Right lobe of liver (tissue), 6 donors: ENCODE measurements at places on chromosomes 3 and 15. TPM values are rescaled to one million over a fixed set of nuclear protein-coding genes. Genes with fewer than 3 reads are reported as not detected.

CCRL2 gene
- 0.76 TPM for total RNA-seq

GRK7 gene
- not detected for total RNA-seq

SELENOT gene
- total RNA-seq, result 54.0 TPM

SLC28A2 gene
- total RNA-seq, result not detected

PP2D1 gene
- total RNA-seq, result not detected

EBLN2 gene
- total RNA-seq, result 1.7 TPM

DNA sequence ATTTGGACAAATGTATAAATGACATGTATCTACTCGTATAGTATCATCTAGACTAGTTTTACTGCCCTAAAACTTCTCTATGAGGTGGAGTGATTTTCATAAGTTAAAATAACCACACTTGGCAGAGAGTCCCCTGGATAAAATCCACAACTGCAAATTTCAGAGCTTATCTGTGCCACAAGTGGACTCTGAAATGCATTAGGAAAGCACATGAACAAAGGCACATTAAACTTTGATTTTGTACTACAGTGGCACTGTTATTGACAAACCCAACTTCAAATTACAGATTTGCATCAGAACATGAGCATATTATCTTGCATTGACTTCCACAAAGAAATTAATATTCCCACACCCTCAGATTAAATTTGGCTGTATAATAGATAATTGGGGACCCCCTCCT, 58.1 kb upstream of the EIF5A2 start:
- H3K27ac ChIP-seq, result peak overlapping the region; percentile 22
- DNase-seq, result peak; percentile 56
- no peak overlapping the region for H3K4me3 ChIP-seq
- peaks cover 38% of the 10 kb centered on the region for H3K4me1 ChIP-seq
- H3K36me3 ChIP-seq, result no peaks in the 10 kb centered on the region

GRCh38 chr3:27554706-27555105, 70.5 kb upstream of the SLC4A7 start:
- H3K27ac ChIP-seq, result no peak overlapping the region
- no peaks in the 10 kb centered on the region for H3K4me1 ChIP-seq
- no peak for DNase-seq
- H3K4me3 ChIP-seq, result no peak overlapping the region

DNA sequence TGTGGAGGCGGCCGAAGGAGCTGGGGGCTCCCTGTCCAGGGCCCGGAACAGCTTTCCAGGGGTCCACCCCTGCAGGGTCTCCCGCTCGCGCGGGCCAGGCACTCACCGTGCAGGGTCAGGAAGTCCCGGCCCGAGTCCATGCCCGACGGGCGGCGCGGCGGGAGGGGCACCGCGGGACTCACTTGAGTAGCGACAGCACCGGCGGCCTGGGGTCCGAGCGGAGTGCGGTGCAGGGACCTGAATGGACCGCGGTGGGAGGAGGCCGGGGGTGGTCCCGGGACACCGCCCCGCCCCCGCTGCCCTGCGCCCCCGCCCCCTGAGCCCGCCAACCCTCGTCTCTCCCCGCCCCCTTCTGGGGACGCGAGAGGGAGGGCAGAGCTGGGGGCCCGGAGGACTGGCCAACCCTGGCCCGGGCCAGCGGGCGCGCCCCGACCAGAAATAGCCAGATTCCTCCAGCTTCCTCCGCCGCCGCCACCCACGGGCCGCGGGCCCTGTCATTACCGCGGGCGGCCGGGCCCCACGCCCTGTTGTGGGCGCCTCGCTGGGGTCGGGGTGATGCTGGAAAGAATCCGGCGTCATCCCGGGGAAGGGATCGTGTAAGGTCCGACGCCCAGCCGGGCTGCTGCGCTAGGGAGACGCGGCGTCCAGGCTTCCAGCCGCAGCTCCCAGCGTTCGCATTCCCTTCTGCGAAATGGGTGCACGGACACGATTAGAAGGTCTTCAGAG, at the start of gene PLCD1:
Gene PLCD1, minus strand, starts transcription at position 243 of the 726 bp plus-strand sequence. Its CDS starts 103 bp downstream, at position 140.
- H3K4me3 ChIP-seq, result peak within 1 kb of the TSS; percentile 39
- peak; percentile 75 for DNase-seq
- H3K27me3 ChIP-seq, result no peaks in the 10 kb centered on the region
- H3K4me1 ChIP-seq, result peaks cover 5% of the 10 kb centered on the region

- no peaks in the 10 kb centered on the region for H3K36me3 ChIP-seq
- H3K4me3 ChIP-seq, result no peak overlapping the region
- no peak for DNase-seq
- H3K27ac ChIP-seq, result no peak overlapping the region
These were observed 458.6 kb downstream of the PYDC2 start for GRCh38 chr3:191919491-191920026.

GRCh38 chr3:12579905-12580304, 23.0 kb downstream of the MKRN2 start:
- H3K27ac ChIP-seq, result no peak overlapping the region
- H3K27me3 ChIP-seq, result no peaks in the 10 kb centered on the region
- DNase-seq, result no peak
- no peak overlapping the region for H3K4me3 ChIP-seq

- no peak overlapping the region for H3K27ac ChIP-seq
- peaks cover 7% of the 10 kb centered on the region for H3K36me3 ChIP-seq
- H3K4me3 ChIP-seq, result no peak overlapping the region
- no peak for DNase-seq
- H3K4me1 ChIP-seq, result no peaks in the 10 kb centered on the region
- no peaks in the 10 kb centered on the region for H3K27me3 ChIP-seq
These were observed 6.2 kb downstream of the RAB11A start for GRCh38 chr15:65875458-65875857.

- DNase-seq, result no peak
- H3K27ac ChIP-seq, result no peak overlapping the region
- H3K36me3 ChIP-seq, result no peaks in the 10 kb centered on the region
- H3K4me3 ChIP-seq, result no peak overlapping the region
- peaks cover 3% of the 10 kb centered on the region for H3K27me3 ChIP-seq
These were observed 7.1 kb upstream of the HCN4 start for GRCh38 chr15:73375755-73376305.

GRCh38 chr3:167032267-167032876, 347.7 kb downstream of the ZBBX start:
- no peaks in the 10 kb centered on the region for H3K36me3 ChIP-seq
- no peak overlapping the region for H3K4me3 ChIP-seq
- no peak for DNase-seq
- H3K27ac ChIP-seq, result no peak overlapping the region
- H3K27me3 ChIP-seq, result no peaks in the 10 kb centered on the region

DNA sequence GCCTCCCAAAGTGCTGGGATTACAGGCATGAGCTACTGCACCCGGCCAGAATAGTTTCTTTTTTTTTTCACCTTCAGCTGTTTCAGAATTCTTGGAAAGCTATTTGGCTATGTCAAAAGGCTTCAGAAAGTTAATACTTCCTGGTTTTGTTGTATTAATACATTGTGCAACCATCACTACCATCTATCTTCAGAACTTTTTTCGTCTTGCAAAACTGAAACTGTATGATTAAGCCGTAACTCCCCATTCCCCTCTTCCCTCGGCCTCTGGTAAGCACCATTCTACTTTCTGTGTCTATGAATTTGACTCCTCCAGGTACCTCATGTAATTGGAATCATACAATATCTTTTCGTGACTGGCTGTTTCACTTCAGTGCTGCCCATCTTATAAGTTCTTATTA, 5.2 kb upstream of the NOX5 start:
- H3K36me3 ChIP-seq, result no peaks in the 10 kb centered on the region
- no peak overlapping the region for H3K4me3 ChIP-seq
- H3K27me3 ChIP-seq, result no peaks in the 10 kb centered on the region
- no peak overlapping the region for H3K27ac ChIP-seq
- H3K4me1 ChIP-seq, result no peaks in the 10 kb centered on the region
- no peak for DNase-seq

GRCh38 chr3:196712514-196713413, 587 bp downstream of the PIGX start:
- H3K27ac ChIP-seq, result peak overlapping the region; percentile 81
- H3K27me3 ChIP-seq, result no peaks in the 10 kb centered on the region
- H3K36me3 ChIP-seq, result no peaks in the 10 kb centered on the region

GRCh38 chr3:119351581-119351980, 57.4 kb downstream of the ARHGAP31 start:
- no peaks in the 10 kb centered on the region for H3K27me3 ChIP-seq
- no peaks in the 10 kb centered on the region for H3K36me3 ChIP-seq
- no peak overlapping the region for H3K4me3 ChIP-seq
- DNase-seq, result no peak
- H3K4me1 ChIP-seq, result no peaks in the 10 kb centered on the region

- H3K4me1 ChIP-seq, result no peaks in the 10 kb centered on the region
- H3K36me3 ChIP-seq, result no peaks in the 10 kb centered on the region
- H3K4me3 ChIP-seq, result no peak overlapping the region
- H3K27me3 ChIP-seq, result no peaks in the 10 kb centered on the region
- no peak for DNase-seq
These were observed 16.1 kb downstream of the IRAK2 start for GRCh38 chr3:10180738-10181295.

DNA sequence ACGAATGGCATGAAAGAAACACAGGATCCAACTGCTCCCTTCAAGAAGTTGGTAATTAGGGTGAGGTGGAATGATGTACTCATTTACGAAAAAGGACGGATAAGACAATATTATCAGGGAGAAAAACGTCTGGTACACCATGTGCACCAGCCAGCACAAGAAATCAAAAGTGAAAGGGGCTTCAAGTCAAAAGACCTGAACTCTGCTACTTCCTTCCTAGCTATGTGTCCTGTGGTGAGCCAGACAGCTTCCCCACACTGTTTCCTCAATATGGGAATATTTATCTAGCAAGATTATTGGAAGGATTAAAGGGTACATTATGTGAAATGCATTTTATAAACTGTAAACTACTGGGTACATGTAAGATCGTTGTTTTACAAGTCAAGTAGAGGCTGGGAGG, 33.9 kb downstream of the RAB27A start:
- DNase-seq, result no peak
- no peaks in the 10 kb centered on the region for H3K36me3 ChIP-seq
- no peaks in the 10 kb centered on the region for H3K27me3 ChIP-seq
- no peak overlapping the region for H3K27ac ChIP-seq
- H3K4me1 ChIP-seq, result no peaks in the 10 kb centered on the region

GRCh38 chr15:80367094-80367493, 37.1 kb upstream of the ARNT2 start:
- no peak overlapping the region for H3K4me3 ChIP-seq
- H3K27me3 ChIP-seq, result no peaks in the 10 kb centered on the region
- no peak overlapping the region for H3K27ac ChIP-seq
- H3K36me3 ChIP-seq, result no peaks in the 10 kb centered on the region
- DNase-seq, result no peak
- no peaks in the 10 kb centered on the region for H3K4me1 ChIP-seq

GRCh38 chr3:106302451-106303221, 433.8 kb upstream of the CBLB start:
- no peaks in the 10 kb centered on the region for H3K36me3 ChIP-seq
- no peaks in the 10 kb centered on the region for H3K4me1 ChIP-seq
- no peak for DNase-seq
- no peaks in the 10 kb centered on the region for H3K27me3 ChIP-seq
- no peak overlapping the region for H3K4me3 ChIP-seq

DNA sequence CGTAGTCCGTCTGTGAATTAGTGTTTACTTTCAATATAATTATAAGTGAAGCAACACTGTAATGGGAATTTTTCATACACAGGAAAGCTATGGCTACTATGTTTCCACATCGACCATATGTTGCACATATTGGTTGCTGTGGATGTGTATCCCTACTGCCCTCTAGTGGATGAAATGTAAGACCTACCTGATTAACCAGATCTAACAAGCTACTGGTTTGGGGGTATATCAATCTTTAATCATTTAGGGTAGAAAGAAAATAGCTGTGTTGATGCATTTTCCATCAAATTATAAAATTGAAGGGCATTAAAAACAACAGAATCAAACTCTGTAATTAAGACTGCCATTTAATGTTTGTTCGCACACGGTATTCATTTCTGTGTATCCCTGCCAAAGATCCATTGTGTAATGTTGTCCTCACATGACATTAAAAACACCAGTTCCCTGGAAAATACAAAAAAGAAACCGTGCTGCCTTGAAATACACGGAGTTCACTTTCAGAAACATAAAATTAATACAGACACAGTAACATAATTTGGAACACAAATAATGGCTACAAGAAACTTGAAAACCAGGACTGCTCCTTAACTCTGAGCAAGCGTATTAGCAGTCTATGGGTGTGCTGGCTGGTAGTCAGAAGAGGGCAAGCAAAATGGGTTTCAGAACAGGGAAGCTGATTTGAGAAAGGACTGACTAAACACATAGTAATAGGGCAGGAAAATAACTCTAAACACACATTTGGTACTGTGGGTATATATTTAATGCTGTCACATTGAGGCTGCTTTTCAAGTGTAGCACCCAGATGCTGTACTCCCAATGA, 125.1 kb downstream of the TIGIT start:
- H3K4me3 ChIP-seq, result peak overlapping the region; percentile 23
- no peaks in the 10 kb centered on the region for H3K27me3 ChIP-seq

GRCh38 chr3:53188136-53188685, 27.2 kb downstream of the PRKCD start:
- DNase-seq, result no peak
- H3K27ac ChIP-seq, result no peak overlapping the region
- no peaks in the 10 kb centered on the region for H3K27me3 ChIP-seq
- H3K4me1 ChIP-seq, result no peaks in the 10 kb centered on the region

GRCh38 chr3:107589454-107589853, 66.7 kb downstream of the BBX start:
- no peaks in the 10 kb centered on the region for H3K27me3 ChIP-seq
- no peak overlapping the region for H3K27ac ChIP-seq
- DNase-seq, result no peak
- H3K36me3 ChIP-seq, result no peaks in the 10 kb centered on the region
- H3K4me1 ChIP-seq, result no peaks in the 10 kb centered on the region
